Activated naive CD4-positive, alpha-beta T cell treated with anti-CD3 and anti-CD28 coated beads, Interleukin-2, amount 50 U/mL, for 16 hours (primary cell): ENCODE measurements at places on chromosomes 4 and X.

- no peak for DNase-seq
Observed at GRCh38 chr4:182918791-182919302, 1.7 kb upstream of the DCTD start.

DNA sequence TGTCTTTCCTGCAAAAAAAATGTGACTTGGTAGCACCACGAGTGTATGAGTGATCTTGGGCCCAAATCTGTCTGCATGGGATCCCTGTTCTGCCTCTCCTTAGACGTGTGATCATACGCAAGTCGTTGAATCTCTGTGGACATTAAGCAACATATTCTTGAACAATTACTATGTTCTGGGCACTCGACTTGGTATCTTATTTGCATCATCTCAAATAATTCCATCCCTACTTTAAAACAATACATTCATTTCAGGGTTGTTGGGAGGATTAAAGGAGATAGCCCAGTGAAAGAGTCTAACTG lies 145.4 kb upstream of the CPEB2 start:
- DNase-seq = no peak

DNA sequence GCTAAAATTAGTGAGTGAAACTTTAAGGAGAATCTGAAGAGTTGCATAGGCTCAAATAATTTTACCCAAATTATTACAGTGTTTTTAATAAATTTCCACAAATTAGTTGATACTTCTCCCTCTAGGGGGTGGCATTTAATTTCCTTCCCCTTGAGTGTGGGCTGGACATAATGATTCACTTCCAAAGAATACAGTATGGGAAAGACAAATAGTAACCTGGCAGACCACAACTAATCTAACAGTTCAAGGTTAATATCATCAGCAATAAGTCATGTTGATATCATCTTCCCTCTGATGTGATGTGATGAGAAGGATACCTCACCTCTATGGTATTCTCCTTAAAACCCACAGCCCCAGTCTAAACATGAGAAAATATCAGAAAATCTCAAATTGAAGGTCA lies 15.5 kb downstream of the PFKFB1 start:
- no peak for DNase-seq

- DNase-seq = no peak
Observed at GRCh38 chr4:1241936-1242505, 6.9 kb downstream of the CTBP1 start.

DNA sequence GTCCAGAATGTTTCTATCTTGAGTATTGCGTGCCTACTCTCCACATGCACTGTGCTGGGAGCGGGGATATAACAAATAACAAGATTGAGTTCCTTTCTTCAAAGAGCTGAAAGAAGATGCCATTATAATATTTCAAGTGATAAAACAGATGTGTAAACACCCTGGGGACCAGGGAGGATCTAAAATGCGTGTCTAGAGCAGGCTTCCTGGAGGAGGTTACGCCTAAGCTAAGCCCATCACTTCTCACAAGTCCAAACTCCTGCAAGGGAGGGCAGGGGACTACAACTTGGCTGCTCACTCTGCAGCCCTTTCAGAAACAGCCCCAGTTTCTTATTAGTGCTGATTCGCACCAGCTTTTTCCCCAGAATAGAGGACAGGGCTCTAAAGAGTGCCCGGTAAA lies 21.5 kb downstream of the PTCHD1 start:
- no peak for DNase-seq

DNA sequence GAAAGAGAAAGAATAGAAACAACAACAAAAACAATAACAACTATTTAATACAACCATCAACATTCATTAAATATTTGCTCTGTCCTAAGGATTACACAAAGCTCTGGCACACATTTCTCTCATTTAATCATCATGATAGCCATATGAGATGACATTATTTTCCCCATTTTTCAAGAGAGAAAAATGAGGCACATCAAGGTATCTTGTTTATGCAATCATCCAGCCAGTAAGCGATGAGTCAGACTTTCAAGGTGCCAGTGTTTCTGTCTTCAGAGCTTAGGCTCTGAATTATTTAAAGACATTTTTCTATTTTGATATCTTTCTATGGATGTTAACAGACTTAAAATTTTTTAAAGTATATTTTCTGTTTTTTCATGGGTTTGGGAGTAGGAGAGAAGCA lies 541.8 kb upstream of the SMIM31 start:
- DNase-seq = no peak

GRCh38 chr4:74475091-74475800 lies 30.3 kb downstream of the AREG start:
- no peak for DNase-seq

- DNase-seq = no peak
Observed at GRCh38 chr4:140408974-140409373, 18.5 kb downstream of the CLGN start.

GRCh38 chr4:69096111-69096656 lies at the start of gene UGT2B7:
TSS of gene UGT2B7 (plus strand) at chr4:69096474. CDS start at chr4:69096521, 47 bp downstream.
- DNase-seq = no peak

DNA sequence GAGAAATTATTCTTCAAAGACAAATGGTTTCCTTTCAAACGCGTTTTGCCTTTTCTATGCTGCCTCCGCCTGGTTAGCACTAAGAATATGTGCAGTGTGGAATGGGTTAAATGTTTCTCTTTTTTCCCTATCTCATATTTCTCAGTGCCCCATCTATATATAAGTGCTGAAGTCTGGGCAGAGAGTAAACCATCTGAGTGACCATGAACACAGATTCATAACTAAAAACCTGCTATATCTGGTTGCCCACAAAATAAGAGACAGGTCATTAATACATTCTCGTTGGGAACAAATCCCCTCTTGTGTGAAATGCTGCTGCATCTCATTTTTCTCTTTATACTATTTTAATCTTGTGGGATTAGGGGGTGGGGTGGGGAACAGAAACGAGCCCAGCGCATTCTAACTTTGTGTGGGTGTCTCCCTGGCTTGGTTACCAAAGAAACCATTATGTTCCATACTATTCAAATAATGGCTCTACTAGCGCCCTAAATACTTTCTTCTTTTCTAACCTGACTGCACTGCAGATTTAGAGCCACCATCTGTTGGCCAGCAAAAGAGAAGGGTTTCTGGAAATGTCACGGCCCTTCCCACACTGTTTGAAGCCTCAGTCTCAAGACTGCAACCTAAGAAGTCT lies 42.2 kb upstream of the PTCHD1 start:
- DNase-seq = no peak

DNA sequence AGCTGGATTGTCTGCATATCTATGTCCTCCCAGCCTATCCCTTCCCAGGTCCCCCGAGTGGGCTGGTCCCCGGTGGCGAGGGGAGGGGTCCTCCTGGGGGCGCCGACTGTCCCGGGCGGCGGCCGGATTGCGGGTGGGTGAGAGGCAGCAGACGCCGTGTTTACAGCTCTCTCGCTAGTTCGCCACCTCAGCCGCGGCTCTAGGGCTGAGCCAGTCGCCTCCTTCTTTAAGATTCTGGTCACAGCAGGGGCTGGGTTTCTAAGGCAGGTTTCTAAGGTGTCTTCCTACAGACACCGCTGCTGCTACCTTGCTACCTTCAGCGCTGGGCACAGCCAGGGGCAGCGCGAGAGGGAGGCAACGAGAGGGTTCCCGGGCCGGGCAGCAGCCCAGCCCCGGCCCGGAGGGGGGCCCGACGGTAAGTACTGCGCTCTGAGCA lies 57.2 kb downstream of the FRMPD3 start:
- no peak for DNase-seq

GRCh38 chrX:31820430-31821210 lies 748.8 kb upstream of the FTHL17 start:
- DNase-seq = no peak

GRCh38 chr4:52982255-52982945 lies 120.3 kb downstream of the RASL11B start:
- DNase-seq = no peak

DNA sequence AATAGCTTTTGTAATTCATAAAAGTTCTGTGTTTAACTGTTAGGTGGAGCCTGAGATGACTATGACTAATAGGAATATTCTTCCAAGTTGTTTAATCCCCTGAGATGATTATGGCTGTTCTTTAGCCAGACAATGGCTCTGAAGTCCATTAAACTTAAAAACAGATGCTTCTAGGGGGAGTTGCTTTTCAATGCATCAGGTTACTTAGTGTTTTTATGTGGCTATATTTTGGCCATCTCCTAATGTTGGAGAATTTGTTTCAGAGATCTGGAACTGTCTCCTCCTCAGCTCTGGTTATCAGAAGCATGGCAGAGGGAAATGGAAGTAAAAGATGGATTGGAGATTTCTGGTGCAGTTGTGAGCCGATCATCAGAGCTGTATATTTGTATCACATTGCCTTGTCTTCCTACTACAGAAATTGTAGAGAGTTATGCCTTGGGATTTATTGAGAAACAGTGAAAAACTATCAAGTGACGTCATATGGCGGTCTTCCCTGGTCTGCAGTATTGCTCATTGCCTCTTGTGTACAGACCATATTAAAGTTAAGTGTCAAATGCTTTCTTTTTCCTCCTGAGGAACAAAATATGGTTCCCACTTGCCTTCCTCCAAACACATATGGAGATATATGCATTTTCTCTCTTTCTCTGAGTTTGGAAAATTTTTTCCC lies 29.8 kb downstream of the SGMS2 start:
- no peak for DNase-seq

- no peak for DNase-seq
Observed at GRCh38 chr4:171889681-171890080, 76.5 kb downstream of the GALNTL6 start.

DNA sequence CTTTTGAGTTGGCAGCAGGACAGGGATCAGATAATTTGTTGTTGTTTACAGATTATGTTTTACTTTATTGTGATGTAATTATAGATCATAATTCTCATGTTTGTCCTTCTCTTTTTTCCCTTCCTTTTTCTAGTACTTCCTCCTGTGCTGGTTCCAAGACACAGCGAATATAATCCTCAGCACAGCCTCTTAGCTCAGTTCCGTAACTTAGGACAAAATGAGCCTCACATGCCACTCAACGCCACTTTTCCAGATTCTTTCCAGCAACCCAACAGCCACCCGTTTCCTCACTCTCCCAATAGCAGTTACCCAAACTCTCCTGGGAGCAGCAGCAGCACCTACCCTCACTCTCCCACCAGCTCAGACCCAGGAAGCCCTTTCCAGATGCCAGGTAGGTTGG lies 58.0 kb downstream of the SMAD1 start:
- DNase-seq = no peak

- DNase-seq = no peak
Observed at GRCh38 chrX:119682019-119682989, 10.7 kb downstream of the SEPTIN6 start.

GRCh38 chr4:161714022-161714751 lies 449.6 kb downstream of the FSTL5 start:
- no peak for DNase-seq

- DNase-seq = peak; percentile 34
Observed at GRCh38 chrX:19964017-19964710, 26.7 kb downstream of the BCLAF3 start.

GRCh38 chrX:15382813-15383212 lies 1.4 kb downstream of the VEGFD start:
- DNase-seq = no peak

- DNase-seq = no peak
Observed at GRCh38 chrX:8845060-8845459, 43.9 kb upstream of the FAM9A start.
